Stimulated activated CD4-positive, alpha-beta T cell treated with anti-CD3 and anti-CD28 coated beads, Interleukin-2, amount 100 ng/mL, for 4 hours (primary cell): ENCODE measurements at places on chromosomes 5 and 9.
A peak's percentile ranks its signal among the peaks of the same experiment; 100 is the strongest.

DNA sequence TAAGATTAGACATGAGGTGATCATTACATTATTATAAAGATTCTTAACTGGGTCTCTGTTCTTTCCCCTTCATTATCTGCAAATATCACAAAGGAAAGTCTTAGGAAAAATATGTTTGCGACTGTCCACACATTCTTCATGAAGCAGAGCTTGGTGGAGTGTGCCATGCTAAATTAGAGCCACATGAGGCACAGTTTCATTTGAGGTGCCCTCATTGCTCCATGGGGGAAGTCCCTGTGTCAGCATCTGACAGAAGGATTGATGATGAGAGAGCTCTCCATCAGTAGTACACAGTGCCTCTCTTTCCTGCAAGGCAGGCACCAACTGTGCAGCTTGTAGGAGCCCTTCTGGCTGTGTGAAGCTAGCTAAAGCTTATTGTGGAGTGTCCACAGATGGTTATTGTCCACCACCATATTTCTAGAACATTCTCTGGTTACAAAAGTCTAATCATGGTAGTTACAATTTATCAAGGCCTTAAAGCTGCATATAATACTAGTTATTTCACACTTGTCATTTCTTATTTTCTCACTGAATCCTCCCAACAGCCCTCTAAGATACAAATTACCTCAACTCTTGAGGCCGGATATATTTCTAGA lies 63.9 kb downstream of the C9orf152 start:
- DNase-seq: peak; percentile 9

GRCh38 chr9:101369286-101369685 lies 15.5 kb downstream of the BAAT start:
- no peak for DNase-seq

DNA sequence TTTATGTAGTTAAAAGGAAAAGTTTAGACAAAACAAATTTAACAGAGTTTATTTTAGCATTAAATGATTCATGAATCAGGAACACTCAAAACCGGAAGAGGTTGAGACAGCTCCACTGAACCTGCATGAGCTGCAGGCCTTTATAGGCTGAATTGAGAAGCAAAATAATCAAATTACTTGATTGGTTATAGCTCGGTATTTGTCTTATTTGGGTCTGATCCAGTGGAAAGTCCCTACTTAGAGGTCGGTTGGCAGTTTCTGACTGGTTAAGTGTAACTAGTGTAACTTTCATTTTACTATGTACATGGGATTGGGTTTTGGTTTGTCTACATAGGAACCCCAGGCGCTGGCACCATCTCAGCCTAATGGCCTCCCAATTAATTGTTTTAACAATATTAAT lies 74.1 kb upstream of the PIK3R1 start:
- DNase-seq: no peak

DNA sequence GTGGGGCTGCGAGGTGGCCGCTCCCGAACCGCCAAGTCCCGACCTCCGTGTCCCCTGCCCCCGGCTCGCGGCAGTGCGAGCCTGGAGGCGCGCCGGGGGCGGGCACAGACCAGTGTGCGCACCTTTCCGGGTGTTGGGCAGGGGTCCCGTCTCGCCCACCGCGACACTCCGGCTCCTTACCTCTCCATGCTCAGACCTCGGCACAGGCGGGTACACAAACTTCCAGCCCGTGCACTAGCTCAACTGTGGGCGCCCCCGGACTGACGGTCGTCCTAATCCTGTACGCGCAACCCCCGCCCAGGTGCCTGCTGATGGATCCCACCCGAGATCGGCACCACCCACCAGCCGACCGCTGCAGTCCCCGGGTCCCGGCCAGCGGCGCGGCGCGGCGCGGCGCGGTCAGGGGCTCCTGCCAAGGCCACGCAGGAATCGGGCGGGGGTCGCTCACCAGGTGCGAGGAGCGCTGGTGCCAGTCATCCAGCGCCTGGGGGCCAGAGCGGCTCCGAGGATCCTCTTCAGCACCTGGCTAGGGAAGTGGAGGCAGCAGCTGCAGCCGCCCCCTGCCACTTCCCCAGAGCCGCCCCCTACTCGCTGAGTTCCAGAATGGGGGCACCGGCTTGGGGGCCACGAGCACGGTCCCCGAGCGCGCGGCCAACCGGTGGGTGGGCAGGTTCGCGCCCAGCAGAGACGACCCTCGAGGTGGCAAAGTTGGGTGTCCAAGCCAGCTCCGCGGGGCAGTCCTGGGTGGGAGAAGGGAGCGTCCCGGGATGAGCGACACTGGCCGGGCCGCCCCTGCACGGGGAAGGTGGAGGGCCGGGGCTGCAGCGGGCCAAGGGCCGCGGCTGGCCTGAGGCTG lies 511 bp downstream of the SEMA5A start:
- DNase-seq: no peak

DNA sequence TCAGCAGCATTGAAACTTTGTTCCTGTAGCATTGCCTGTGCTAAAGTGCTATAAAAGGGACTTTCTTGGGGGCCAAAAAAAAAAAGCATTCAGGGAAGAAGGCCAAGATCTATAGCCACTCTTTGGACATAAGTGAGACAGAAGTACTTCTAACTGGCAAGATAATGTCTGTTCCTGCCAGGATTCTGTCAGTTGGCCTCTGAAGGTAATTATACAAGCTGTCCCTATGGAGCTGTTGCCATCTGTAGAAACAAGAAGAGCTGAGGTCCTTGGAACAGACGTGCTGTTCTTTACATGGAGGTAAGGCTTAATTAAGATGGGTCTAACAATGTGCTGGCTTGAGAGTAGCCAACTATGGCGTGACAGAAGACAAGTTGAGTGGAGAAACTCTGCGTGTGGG lies 9.7 kb downstream of the KIF20A start:
- no peak for DNase-seq

DNA sequence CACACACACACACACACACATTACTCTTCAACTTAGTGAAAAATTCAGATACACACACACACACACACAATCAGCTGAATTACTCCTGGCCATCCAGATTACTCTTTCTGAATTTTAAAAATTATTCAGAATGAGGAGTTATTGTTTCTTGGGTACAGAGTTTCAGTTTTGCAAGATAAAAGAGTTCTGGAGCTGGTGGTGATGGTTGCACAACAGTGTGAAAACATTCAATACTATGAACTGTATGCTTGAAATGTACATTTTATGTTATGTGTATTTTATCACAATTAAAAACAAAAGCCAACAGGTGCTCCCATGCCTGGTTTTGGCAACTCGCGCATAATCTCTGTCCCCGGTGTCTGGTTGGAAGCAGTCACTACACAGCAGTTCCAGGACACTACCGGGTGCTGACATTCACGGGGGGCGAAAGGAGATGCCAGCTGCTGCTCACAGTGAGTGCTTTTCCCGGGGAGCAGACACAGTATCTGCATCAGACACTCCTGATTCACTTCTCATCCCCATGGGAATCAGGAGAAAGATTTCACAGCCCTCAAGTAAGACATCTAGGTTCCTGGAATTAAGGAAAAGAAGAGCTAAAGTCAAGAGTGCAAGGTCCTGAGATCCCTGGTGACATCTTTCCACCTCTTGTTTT lies 55.7 kb downstream of the LHFPL2 start:
- no peak for DNase-seq

DNA sequence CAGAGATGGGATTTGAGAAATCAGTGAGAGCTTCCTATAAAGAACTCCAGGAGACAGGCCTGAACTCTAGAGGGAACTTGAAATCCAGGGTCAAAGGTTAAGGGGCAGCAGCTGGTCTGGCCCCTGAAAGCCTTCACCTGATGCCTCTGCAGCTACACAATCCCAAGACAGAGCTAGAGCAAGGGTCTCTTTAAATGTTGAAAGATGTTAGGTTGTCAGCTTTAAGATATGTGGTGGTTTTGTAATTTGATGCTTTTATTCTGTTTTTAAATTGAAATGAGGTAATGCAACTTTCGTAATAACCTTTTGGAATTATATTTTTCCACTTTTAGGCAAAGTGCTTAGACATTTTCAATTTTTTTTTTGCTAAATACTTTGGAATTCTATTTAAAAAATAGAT lies 2.4 kb downstream of the SOWAHA start:
- DNase-seq: no peak

- no peak for DNase-seq
These were observed 51.0 kb upstream of the IFNK start for GRCh38 chr9:27473111-27473529.

GRCh38 chr9:18778846-18779245 lies 254.2 kb downstream of the SAXO1 start:
- DNase-seq: no peak

DNA sequence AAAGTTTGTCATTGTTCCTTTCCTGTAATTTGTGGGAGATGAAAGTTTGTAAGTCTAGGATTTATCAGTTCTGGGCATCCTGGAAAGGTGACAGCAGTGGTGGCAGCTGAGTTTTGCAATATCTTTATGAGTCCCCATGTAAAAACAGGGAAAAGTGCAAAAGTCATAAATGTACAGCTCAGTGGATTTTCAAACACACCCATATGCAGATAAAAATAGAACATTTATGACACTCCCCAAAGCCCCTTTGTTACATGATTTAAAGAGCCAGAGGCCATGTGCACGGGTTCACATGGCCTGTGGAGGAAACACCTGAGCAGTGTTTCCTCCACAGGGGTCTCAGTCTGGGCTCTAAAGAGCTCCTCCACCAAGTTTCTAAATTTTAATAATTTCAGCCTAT lies 6.3 kb downstream of the TMEM38B start:
- no peak for DNase-seq
